ENCODE measurements at places on chromosomes 16 and 17.

GRCh38 chr16:85443531-85443930, 169.6 kb upstream of the GSE1 start:
- no peaks in the 10 kb centered on the region for H3K27me3 ChIP-seq
- H3K4me3 ChIP-seq: no peak overlapping the region
- DNase-seq: no peak
- no peak overlapping the region for H3K27ac ChIP-seq
- H3K36me3 ChIP-seq: no peaks in the 10 kb centered on the region
- H3K4me1 ChIP-seq: peaks cover 13% of the 10 kb centered on the region

- H3K4me3 ChIP-seq: no peak overlapping the region
- no peak for DNase-seq
- H3K36me3 ChIP-seq: no peaks in the 10 kb centered on the region
- H3K27ac ChIP-seq: no peak overlapping the region
Observed at GRCh38 chr17:31311526-31311925, 2.3 kb downstream of the EVI2B start.

GRCh38 chr16:17078931-17079631, 391.7 kb downstream of the XYLT1 start:
- no peak overlapping the region for H3K4me3 ChIP-seq
- H3K27ac ChIP-seq: no peak overlapping the region
- no peak for DNase-seq
- H3K4me1 ChIP-seq: no peaks in the 10 kb centered on the region
- no peaks in the 10 kb centered on the region for H3K27me3 ChIP-seq

GRCh38 chr17:70787721-70788300, 618.5 kb downstream of the KCNJ2 start:
- no peaks in the 10 kb centered on the region for H3K4me1 ChIP-seq
- H3K36me3 ChIP-seq: no peaks in the 10 kb centered on the region
- no peak overlapping the region for H3K27ac ChIP-seq
- DNase-seq: no peak
- H3K27me3 ChIP-seq: no peaks in the 10 kb centered on the region
- H3K4me3 ChIP-seq: no peak overlapping the region

DNA sequence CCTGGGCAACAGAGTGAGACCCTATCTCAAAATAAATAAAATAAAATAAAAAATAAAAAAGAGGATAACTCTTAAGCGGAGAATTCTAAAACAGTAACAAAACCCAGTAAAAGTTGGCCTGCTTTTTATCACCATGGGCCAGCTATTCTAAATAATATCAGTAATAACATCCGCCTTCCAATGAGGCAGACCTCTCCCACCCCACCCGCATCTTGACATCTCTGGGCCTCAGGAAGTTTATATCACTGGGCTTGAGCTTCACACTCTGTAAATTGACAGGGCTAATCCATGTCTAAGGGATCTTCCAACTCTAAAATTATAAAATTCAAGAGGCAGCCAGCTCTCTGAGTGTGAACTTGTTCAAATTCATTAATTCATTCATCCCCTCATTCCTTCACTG, 82.9 kb upstream of the MTMR4 start:
- no peak overlapping the region for H3K27ac ChIP-seq
- no peak for DNase-seq
- H3K27me3 ChIP-seq: no peaks in the 10 kb centered on the region
- H3K4me1 ChIP-seq: no peaks in the 10 kb centered on the region
- H3K36me3 ChIP-seq: no peaks in the 10 kb centered on the region

DNA sequence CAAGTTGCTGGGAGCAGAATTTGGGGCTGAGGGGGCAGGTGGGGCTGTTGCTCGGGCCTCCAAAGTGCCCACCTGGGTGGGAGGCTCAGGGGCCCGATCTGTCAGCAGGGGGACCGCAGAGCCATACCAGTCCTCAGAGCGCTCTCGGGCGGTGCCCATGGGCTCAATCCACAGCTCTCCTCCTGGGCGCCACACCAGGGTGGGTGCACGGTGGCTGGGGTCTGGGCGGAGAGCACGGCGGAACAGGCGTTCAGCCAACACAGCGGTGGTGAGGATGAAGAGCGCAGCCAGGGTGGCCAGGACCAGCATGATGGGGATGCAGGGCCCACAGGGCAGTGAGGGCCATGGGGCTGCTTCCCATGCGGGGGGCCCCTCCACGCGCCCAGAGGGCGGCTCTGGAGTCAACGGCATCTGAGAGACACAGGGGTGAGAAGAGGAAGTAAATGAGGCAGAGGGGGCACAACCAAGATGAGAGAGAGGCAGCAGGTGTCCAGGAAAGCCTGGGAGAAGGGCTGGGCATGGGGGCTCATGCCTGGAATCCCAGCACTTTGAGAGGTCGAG, 1.2 kb downstream of the C16orf54 start:
- no peaks in the 10 kb centered on the region for H3K27me3 ChIP-seq
- H3K27ac ChIP-seq: no peak overlapping the region
- no peaks in the 10 kb centered on the region for H3K4me1 ChIP-seq
- H3K36me3 ChIP-seq: no peaks in the 10 kb centered on the region
- peak overlapping the region; percentile 28 for H3K4me3 ChIP-seq

GRCh38 chr16:67421030-67421429, 4.8 kb upstream of the ZDHHC1 start:
- DNase-seq: no peak
- no peak overlapping the region for H3K27ac ChIP-seq
- no peaks in the 10 kb centered on the region for H3K4me1 ChIP-seq
- H3K36me3 ChIP-seq: no peaks in the 10 kb centered on the region
- H3K4me3 ChIP-seq: no peak overlapping the region
- H3K27me3 ChIP-seq: no peaks in the 10 kb centered on the region

GRCh38 chr17:47727704-47728036, 5.4 kb upstream of the TBX21 start:
- DNase-seq: no peak
- H3K4me3 ChIP-seq: no peak overlapping the region
- H3K27me3 ChIP-seq: peaks cover 30% of the 10 kb centered on the region

DNA sequence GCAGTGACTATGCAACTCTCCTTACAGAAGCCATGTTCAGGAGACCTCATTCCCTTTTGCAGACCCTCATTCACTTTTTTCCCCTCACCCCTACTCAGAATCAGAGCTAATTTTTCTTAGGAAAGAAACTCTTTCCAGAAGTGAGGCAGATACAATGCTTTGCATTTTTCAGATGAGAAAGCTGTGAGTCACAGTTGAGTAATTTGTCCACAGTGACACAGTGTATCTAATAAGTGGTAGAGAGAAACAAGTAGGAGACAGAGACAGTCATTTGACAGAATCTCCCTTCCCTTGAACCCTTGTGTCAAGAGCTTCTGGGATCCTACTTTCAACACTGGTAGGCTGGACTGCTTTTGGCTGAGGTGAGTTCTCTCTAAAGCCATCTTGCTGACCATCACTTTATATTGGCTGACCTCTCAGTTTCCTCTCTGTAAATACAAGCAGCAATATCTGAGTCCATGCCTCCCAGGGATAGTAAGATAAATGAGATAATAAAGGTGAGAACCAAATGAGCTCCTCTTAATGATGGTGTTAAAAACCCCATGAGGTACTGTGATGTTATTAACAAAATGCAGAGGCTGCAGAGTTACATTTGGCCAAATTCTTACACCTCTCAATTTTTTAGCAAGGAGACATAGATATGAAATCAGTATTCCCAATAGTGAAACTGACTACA, 130.8 kb downstream of the CA10 start:
- no peaks in the 10 kb centered on the region for H3K4me1 ChIP-seq
- DNase-seq: no peak
- no peak overlapping the region for H3K4me3 ChIP-seq
- no peaks in the 10 kb centered on the region for H3K27me3 ChIP-seq

GRCh38 chr17:70447588-70447987, 278.3 kb downstream of the KCNJ2 start:
- no peak overlapping the region for H3K4me3 ChIP-seq
- DNase-seq: no peak
- no peaks in the 10 kb centered on the region for H3K4me1 ChIP-seq
- H3K27me3 ChIP-seq: no peaks in the 10 kb centered on the region

- no peaks in the 10 kb centered on the region for H3K4me1 ChIP-seq
- DNase-seq: no peak
- H3K36me3 ChIP-seq: no peaks in the 10 kb centered on the region
- no peak overlapping the region for H3K27ac ChIP-seq
- no peak overlapping the region for H3K4me3 ChIP-seq
Observed at GRCh38 chr17:65593092-65593854, 31.8 kb upstream of the AXIN2 start.

- H3K4me1 ChIP-seq: peaks cover 4% of the 10 kb centered on the region
- H3K36me3 ChIP-seq: no peaks in the 10 kb centered on the region
- H3K4me3 ChIP-seq: no peak overlapping the region
- no peak overlapping the region for H3K27ac ChIP-seq
- no peaks in the 10 kb centered on the region for H3K27me3 ChIP-seq
Observed at GRCh38 chr17:27460196-27460725, 4.0 kb downstream of the KSR1 start.

DNA sequence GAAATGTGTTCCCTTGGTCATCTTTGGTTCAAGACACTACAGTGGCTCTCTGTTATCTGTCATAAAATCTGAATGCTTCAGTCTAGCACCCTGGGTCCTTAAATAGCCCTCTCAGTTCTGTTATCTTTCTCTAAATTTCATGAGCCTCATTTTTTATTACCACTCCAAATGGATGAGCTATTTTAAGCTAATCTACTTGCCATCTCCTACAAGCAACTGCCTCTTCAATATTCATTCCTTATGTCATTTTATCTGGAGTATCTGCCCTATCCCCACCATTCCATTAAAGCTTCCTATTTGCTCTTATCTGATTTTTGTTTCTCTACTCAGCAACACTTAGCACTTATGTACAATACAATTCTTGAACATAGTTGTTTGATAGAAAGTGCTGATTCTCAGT, 28.0 kb upstream of the EVI2A start:
- peaks cover 38% of the 10 kb centered on the region for H3K36me3 ChIP-seq
- H3K4me3 ChIP-seq: no peak overlapping the region
- H3K27ac ChIP-seq: no peak overlapping the region
- no peaks in the 10 kb centered on the region for H3K4me1 ChIP-seq
- DNase-seq: no peak

DNA sequence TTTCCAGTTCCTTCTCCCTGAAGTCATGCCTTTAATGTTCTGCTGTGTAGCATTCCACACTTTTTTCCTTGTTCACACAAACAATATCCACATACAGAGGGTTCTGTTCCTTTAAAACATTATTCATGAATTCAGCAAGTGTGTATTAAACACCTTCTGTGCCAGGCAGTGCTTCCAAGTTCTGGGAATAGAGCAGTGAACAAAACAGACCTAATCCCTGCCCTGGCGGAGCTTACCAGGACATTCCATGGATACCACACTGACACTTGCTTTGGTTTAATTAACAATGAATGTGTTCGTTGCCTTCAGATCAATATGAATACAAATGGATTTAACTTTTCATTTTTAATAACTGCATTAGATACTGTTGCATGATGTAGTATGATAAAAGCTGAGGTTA, 57.9 kb upstream of the CLEC19A start:
- no peak overlapping the region for H3K4me3 ChIP-seq
- no peaks in the 10 kb centered on the region for H3K36me3 ChIP-seq
- DNase-seq: no peak
- H3K27me3 ChIP-seq: no peaks in the 10 kb centered on the region

GRCh38 chr17:70041061-70041460, 34.0 kb upstream of the KCNJ16 start:
- no peaks in the 10 kb centered on the region for H3K36me3 ChIP-seq
- no peak overlapping the region for H3K27ac ChIP-seq
- H3K27me3 ChIP-seq: no peaks in the 10 kb centered on the region
- peaks cover 5% of the 10 kb centered on the region for H3K4me1 ChIP-seq

DNA sequence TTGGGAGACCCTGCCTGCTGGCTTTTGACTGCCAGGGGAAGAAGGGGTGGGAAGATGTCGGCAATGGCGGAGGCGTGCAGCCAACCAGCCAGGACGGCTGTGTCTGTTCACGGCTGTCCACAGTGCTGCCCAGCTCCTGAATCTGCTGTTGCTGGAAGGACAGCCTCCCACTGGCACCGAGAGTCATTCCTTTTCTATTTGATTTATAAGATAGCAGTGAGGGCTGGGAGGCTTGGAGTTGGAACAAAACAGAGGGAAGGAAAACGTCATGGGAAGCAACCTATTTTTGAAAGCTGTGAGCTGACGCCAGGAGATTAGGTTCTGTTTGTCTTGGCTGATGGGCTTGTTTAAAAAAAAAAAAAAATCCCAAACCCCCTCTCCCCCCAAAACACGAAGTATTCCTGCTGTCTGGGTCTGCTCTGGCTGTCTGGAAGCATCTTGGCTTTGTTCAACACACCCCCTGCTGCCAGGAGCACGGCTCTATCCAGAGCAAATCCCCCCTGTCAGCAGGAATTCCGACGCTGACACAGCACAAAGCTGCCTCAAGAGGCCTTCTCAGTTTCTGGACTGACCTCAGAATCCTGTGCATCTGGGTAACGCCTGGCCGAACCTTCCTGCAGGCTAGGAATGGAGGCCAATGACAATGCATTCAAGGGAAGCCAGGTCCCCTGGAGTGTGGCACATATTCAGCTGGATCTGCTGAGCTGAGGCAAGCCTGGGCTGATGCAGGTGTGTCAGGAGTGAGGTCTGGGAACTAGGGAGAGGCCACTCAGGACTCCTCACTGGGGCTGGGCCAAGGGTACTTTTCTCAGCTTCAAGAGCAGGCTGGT, 41.0 kb upstream of the SREBF1 start:
- H3K4me1 ChIP-seq: peaks cover 47% of the 10 kb centered on the region
- no peak overlapping the region for H3K4me3 ChIP-seq
- no peaks in the 10 kb centered on the region for H3K27me3 ChIP-seq
- H3K27ac ChIP-seq: peak overlapping the region; percentile 90
- DNase-seq: peak; percentile 66
- H3K36me3 ChIP-seq: no peaks in the 10 kb centered on the region

DNA sequence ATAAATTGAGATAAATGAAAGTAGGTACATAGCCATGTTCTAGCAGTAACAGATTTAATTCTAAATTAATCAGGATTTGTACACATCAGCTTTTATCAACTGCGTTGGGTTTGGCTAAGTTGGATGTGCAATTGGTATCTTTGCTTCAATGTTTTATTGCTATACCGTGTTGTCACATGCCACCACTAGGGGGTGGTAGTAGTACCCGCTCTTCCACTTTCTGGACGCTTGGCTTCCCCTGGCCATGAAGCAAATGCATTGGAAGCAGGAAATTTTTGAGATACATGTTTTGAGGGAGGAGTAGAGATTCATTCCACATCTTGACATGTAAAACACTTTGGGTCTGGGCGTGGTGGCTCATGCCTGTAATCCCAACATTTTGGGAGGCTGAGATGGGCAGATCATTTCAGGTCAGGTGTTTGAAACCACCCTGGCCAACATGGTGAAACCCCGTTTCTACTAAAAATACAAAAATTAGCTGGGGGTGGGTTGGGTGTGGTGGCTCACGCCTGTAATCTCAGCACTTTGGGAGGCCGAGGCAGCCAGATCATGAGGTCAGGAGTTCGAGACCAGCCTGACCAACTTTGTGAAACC, 58.6 kb downstream of the EMP2 start:
- H3K4me3 ChIP-seq: no peak overlapping the region
- H3K27me3 ChIP-seq: no peaks in the 10 kb centered on the region
- peak; percentile 29 for DNase-seq
- no peaks in the 10 kb centered on the region for H3K36me3 ChIP-seq

- no peak overlapping the region for H3K4me3 ChIP-seq
- H3K4me1 ChIP-seq: peaks cover 13% of the 10 kb centered on the region
- no peaks in the 10 kb centered on the region for H3K27me3 ChIP-seq
- no peaks in the 10 kb centered on the region for H3K36me3 ChIP-seq
Observed at GRCh38 chr17:59400858-59401257, 69.4 kb downstream of the YPEL2 start.

- no peaks in the 10 kb centered on the region for H3K27me3 ChIP-seq
- H3K4me3 ChIP-seq: no peak overlapping the region
- no peak overlapping the region for H3K27ac ChIP-seq
- no peaks in the 10 kb centered on the region for H3K36me3 ChIP-seq
Observed at GRCh38 chr16:81668243-81669097, 110.6 kb upstream of the PLCG2 start.

- H3K36me3 ChIP-seq: no peaks in the 10 kb centered on the region
- H3K27ac ChIP-seq: no peak overlapping the region
- no peaks in the 10 kb centered on the region for H3K27me3 ChIP-seq
- no peak overlapping the region for H3K4me3 ChIP-seq
- DNase-seq: no peak
Observed at GRCh38 chr17:68878226-68878885, 76.8 kb downstream of the ABCA8 start.
